ENCODE measurements at places on chromosomes 11 and 22.
A peak's percentile ranks its signal among the peaks of the same experiment; 100 is the strongest.

- no peak for ATAC-seq
Observed at GRCh38 chr11:114880442-114880841, 202.1 kb downstream of the NXPE2 start.

DNA sequence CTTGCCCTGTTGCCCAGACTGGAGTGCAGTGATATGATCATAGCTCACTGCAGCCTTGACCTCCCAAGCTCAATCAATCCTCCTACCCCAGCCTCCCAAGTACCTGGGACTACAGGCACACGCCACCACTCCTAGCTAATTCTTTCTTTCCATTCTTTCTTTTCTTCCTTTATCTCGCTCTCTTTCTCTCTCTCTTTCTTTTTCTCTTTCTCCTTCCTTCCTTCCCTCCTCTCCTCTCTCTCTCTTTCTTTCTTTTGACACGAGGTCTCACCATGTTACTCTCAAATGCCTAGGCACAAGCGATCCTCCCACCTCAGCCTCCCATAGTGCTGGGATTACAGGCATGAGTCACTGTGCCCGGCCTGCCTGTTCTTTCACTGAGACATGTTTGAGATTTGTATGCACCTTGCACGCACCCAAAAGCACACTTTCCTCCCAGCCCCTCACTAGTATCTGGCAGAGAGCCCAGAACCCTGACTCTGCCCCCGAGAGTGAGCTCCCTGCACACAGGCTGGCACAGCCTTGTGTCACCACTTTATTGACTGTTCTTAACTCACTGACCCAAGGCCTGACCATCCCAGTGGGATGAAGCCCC lies 56.8 kb downstream of the CD6 start:
- peak; percentile 36 for ATAC-seq

DNA sequence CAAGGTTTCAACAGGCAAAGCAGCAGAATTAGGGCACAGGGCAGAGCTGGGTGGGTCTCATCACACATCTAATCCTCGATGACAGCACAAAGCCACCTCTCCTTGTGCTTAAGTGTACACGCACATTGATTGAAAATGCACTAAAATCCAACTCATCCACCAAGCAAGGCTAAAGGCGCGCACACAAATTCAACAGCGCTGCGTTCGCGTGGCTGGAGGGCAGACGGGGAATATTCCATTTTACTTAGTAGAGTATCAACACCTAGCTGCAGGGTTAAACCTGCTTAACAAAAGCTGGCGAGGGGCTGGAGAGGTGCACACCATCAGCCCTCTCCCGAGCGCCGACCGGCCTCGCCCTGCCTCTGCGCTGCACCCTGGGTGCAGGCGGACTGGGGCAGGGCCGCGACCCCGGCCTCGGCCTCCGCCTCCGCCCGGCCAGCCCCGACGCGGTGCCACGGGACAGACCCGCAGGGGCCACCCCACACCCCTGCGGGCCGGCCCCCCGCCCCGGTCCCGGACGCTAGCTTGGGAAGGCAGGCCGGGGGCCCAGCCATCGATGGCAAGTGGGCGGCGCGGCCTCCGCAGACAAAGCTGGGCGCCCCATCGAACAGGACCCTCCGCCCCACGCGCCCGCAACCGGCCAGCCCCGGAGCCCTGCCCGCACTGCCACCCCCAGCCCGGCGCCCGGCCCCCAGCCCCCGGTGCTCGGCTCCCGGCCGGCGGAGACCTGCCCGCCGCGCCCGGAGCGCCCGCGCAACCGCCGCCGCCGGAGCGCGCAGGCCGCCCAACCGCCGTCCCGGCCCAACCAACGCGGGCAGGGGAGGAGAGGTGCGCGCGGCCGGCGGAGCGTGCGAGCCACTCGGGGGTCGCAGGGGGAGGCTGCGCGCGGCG lies 929 bp downstream of the PRDM10 start:
- ATAC-seq, result peak; percentile 49

DNA sequence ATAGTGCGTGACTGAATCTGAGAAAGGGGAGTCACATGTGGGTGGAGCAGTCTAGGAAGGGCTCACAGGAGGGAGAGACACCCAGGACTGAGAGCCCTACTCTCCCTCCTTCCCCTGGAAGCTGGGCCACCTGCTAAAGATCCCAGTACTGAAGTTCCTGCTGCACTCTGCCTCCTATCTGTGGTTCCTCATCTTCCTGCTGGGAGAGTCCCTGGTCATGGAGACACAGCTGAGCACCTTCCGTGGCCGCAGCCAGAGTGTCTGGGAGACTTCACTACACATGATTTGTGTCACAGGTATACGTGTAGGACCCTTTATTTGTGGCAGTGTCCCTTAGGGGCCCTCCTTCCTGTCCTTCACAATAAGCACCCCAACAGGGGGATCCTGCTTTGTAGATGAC lies 19.3 kb downstream of the ART5 start:
- no peak for ATAC-seq

DNA sequence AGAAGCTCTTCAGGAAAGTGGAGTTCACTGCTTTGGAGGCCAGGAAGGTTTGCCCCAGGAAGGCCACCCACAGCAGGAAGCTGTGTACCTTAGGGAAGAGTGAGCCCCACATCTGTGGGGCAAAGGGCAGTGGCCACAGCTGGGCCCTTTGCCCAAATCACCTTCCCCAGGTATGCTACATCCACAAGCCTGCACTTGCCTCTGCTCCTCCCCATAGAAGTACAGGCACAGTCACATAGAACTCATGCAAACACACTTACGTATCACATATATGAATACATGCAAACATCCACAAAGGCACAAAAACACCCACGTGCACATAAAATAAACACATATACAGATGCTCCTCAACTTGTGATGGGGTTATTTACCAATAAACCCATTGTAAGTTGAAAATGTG lies 2.1 kb downstream of the TRIM29 start:
- ATAC-seq, result peak; percentile 6

DNA sequence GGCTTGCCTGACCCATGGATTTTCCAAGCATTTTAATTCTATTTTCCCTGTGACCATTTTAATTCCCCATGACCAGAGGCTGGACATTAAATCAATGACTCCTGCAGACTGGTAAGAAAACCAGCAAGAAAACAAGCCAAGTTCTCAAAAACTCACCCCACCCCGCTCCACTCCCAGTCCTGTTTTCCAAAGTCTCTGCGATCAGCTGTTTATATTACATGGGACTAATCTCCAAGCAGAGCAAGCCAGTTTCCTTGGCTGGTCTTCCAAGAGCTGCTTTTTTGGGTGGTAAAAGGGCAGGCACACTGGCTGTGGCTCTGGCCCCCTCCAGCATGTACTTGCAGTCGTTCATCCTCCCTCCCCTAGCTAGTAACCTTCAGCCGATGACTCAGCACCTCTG lies 97.9 kb downstream of the RRAS2 start:
- ATAC-seq, result no peak

DNA sequence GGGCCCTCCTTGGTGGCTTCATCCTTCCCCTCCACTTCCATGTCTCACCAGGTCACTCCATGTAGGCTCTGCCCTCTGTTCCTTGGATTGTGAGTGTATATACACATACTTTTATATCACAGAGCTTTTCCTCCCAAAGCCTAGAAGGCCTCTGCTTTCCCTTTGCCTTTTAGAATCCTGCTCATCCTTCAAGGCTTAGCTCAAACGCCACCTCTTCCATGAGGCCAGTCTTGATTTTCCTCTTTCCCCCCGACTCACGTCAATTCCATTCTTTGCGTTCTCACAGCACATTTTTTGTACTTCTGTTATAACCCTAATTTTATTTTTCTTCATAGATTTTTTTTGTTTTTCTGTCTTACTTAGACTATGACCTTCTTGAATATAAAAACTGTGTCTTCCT lies 3.8 kb downstream of the ABCG4 start:
- no peak for ATAC-seq

DNA sequence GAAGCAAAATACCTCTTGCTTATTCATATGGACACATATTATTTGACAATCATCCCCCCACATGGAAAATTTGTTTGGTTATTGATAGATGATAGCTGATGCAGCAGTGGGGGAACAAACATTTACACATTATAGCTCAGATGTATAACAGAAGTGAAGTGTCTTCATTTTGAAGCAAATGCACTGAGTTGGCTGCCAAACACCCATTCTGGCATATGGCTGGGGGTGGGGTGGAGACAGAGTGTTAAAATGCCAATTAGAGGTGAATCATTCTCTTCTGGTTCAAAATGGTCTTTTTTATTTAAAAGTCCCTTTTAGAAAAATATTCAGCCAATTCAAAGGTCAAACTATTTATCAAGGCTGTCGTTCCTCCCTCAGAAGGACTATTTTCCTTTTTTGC lies 157.3 kb upstream of the TRPC6 start:
- ATAC-seq, result no peak

DNA sequence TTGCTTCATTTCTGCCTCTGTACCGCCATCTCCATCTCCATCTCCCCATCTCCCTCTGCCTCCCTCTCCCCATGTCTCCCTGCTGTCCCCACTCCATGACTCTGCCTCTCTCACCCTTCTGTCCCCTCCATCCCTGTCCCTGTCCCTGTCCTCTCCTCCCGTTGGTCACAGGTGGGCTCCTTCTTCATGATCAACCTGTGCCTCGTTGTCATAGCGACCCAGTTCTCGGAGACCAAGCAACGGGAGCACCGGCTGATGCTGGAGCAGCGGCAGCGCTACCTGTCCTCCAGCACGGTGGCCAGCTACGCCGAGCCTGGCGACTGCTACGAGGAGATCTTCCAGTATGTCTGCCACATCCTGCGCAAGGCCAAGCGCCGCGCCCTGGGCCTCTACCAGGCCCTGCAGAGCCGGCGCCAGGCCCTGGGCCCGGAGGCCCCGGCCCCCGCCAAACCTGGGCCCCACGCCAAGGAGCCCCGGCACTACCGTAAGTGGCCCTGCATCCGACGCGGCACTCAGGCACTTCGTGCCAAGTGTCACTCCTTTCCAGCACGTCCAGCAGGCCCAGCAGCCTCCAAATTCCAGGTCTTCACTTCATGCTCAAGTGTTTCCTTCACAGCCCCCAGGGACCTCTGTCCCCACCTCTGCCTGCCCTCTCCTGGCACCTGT lies 76.0 kb downstream of the CACNA1I start:
- no peak for ATAC-seq
